Daoy (cell line): ENCODE measurements at places on chromosomes 6 and 20. TPM values are rescaled to one million over a fixed set of nuclear protein-coding genes. Genes with fewer than 3 reads are reported as not detected.

DNA sequence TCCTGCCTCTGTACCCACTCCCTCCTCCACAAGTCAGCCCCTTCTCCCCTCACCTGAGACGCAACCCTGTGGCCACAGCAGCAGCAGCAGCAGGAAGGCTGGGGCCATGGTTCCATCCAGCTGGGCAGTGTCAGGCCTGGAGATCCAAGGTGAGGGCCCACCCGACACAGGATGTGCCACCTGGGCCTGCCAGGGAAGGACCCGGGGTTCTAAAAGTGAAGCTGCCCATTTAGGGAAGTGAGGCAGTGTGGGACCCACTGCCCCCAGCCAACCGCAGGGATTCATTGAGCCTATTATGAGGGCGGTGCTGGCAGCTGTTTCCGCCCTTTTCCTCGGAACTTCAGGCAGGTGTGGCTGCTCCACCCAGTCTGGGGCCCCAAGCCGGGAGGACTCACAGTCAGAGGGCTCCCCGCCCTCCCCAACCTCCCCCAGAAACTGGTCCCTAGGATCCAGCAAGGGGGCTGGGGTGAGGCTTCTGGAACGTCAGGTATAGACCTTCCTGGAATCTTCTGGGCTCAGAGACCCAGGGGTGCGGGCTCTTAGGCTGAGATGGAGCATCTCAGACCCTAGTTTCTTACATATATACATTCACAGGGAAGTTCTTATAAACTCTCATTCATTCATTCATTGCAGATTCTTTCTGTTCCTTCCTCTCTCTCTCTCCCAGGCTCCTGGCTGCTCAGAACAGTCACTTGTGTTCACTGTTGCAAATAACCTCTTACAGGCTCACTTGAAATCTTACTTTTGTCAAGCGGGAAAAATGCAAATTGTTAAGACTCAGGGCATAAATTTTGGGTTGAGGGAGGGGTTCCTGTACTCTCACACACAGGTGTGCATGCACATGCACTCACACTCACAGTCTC is at the start of gene TREML2:
Gene TREML2 (minus strand): TSS at position 249 of the 863 bp plus-strand sequence. CDS start 141 bp downstream, at position 108.
- no peak for DNase-seq

Gene PGC
- total RNA-seq = not detected in 2 replicates

- peak; percentile 53 for DNase-seq
Measured at GRCh38 chr6:7615611-7616383, 25.8 kb downstream of the SNRNP48 start.

- DNase-seq = no peak
Measured at GRCh38 chr6:107511511-107511993, 21.6 kb downstream of the SOBP start.

GRCh38 chr6:7424967-7425807 is 35.6 kb downstream of the RIOK1 start:
- peak; percentile 40 for DNase-seq

Gene DDX43
- not detected in 2 replicates for total RNA-seq

Gene RBM39
- total RNA-seq = 232 and 263 TPM in 2 replicates

DNA sequence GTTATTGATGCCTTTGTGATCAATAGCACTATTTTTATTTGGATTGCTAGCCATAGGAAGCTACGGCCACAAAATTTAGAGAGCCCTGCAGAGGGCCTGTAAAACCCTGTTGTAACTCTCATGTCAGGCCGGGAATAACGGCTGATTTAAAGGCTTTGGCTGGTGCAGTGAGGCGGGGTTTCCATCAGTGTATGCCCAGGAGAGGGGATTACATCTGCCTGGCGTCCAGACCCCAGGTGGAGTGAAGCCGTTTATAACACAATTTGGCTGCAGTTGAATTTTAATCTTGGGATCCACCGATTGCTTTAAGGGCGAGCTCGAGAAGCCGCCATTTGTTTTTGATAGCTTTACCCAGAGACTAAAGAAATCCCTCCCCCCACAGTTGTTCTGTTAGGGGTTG is 29.1 kb upstream of the APCDD1L start:
- no peak for DNase-seq

DNA sequence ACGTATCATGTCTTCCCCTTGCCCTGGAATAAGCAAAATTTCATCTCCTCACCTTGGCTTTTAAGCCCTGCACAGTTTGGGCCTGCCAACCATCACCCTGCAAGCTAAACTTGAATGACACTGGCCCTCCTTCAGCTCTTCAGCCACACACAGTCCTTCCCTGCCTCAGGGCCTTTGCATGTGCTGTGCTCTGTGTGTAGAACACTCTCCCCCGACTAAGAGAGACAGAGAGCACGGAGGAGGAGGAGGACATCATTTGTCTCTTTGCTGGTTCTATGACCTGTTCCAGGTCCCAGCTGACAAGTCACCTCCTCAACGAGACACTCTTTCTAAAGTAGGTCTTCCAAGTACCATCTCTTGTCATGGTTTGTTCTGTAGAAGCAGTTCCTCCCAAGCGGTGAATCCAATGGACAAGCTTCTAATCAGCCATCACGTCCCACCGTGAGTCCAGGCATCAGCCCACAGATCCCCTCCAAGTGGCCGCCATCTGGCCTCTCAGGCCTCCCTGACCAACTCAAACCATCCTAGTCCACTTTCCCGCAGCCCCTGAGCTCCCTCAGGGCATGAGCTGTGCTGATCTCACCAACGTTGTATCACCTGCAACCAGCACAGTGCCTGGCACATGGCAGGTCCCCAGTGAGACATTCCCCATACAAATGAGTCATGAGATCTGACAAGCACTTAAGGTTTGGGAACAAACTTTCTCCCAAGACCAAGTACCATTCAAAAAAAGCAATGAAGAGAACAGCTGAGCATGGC is 30.5 kb downstream of the NFATC2 start:
- no peak for DNase-seq

Gene ZFP57
- total RNA-seq = 0.57 TPM in 1 of 2 replicates, not detected in the other

DNA sequence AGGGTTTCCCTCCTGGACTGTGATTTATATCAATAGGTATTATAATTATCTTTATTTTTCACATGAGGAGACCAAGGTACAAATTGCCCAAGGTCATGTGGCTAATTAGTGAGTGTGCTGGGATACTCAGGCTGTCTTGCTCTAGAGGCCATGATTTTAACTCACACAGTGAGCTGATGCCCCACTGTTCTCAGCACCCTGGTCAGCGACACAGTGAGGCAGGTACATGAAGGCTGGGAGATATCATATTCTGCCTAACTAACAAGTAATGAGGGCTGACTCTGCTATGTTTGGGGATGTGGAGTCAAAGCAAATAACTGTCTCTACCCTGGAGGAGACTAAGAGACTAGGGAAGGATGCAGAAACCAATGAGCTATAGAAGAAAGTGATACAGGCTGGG is 501.1 kb downstream of the PTPRT start:
- DNase-seq = no peak

Gene BNIP5
- total RNA-seq = not detected in 2 replicates

Gene SLC17A4
- not detected in 2 replicates for total RNA-seq

DNA sequence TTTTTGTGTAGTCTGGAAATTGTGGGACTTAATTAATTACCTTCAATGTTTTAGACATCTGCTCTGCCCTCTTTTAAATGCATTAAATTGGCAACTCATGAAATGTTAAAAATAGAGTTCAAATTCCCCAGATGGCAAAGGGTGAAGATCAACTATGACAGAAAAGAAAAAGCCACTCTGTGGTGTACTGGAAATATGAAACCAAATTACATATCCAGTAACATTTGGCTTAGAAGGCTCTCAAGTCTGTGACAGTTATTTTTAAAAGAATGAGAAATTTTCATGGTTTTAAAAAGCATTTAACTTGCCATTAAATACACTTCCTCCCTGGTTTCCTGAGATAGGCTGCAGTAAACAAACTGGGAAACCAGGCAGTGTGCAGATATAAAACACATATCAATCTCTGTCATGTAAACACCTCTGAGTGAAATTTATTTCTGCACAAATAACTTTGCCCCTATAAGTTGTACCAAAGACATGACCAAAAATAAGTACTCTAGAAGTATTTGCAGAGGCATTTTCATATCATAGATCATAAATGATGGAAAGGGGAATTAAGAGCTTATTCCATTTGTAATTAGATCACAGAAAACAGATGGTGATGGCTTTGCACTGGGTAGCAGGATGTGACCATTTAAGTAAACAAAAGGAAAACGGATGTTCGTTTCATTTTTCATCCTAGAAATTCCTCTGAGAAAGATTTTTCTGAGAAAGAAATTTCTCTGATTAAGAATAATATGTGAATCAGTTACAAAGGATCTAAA is 360.1 kb downstream of the SAMD5 start:
- DNase-seq = no peak

Gene CD40
- total RNA-seq = 0.06 TPM in 1 of 2 replicates, not detected in the other

Gene SIRPD
- total RNA-seq = not detected in 2 replicates

Gene C6orf120
- total RNA-seq = 48.4 and 60.8 TPM in 2 replicates

DNA sequence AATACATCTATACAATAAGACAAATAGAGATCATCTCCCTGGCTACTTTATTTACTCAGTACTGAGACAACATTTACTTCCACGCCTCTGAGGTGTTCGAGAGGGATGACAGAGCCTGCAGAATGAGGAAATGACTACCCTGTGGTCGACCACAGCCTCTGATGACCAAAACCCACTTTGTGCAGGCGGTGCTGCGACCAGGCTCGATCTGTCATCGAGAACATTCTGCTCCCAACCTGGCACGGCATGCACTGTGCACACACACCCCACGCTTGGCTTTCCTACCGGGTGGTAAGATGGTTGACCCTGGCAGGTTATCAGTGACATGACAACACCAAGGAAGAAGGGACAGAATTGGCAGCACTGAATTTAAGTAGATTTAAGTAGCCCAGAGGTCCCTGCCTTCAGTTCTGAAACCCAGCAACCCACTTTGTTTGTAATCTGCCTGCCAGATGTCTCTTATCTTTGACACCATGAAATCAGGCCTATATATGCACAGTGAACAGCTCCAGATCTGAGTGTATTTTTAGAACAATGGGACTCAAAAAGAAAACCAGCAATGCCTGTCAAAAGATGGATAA is 42.6 kb downstream of the TTI1 start:
- peak; percentile 95 for DNase-seq

Gene ABHD16B
- total RNA-seq = not detected in 2 replicates

Gene DZANK1
- 0.89 and 1.4 TPM in 2 replicates for total RNA-seq

GRCh38 chr6:56849896-56850295 is 105.0 kb upstream of the BEND6 start:
- DNase-seq = peak; percentile 57

DNA sequence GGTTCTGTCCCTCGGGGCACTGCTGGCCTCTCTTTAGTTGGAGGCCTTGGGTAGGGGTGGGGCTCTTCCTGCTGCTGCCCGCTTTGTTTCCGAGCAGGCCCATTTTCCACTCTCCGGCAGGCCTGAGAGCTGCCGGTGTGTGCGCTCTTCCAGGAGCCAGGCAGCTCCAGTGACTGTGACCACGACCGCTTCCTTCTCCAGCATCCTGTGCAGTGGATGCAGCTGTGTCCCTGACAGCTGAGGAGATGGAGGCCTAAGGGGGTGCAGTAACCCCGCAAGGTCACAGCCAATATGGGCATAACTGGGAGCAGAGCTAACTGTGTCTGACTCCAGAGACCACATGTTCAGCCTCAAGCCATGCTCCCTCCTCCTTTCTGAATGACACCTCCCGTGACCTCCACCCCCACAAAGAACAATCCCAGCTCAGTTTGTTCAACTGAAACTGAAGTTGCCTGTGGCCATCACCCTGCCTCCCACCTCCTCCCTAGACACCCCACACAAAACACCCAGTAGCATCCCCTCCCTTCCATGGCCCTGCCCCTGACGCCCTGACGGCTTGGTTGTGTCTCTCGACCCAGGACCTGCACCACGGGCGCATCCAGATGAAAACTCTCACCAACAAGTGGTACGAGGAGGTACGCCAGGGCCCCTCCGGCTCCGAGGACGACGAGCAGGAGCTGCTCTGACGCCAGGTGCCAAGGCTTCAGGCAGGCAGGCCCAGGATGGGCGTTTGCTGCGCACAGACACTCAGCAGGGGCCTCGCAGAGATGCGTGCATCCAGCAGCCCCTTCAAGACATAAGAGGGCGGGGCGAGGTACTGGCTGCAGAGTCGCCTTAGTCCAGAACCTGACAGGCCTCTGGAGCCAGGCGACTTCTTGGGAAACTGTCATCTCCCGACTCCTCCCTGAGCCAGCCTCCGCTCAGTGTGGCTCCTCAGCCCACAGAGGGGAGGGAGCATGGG is 27.8 kb downstream of the SPATA2 start:
- DNase-seq = no peak

- no peak for DNase-seq
Measured at GRCh38 chr6:16979677-16980370, 122.0 kb upstream of the STMND1 start.

Gene PPP1R14C
- 12.3 and 17.5 TPM in 2 replicates for total RNA-seq

- DNase-seq = no peak
Measured at GRCh38 chr6:124356276-124356810, 552.7 kb downstream of the NKAIN2 start.

- DNase-seq = no peak
Measured at GRCh38 chr20:884983-885952, 30.9 kb downstream of the ANGPT4 start.

Gene C2
- 0.24 and 1.5 TPM in 2 replicates for total RNA-seq

GRCh38 chr20:63963784-63964301 is 5.9 kb downstream of the ZNF512B start:
- no peak for DNase-seq

Gene EFHC1
- 16.2 and 20.4 TPM in 2 replicates for total RNA-seq

GRCh38 chr20:15200147-15200565 is 862.7 kb upstream of the FLRT3 start:
- DNase-seq = no peak

DNA sequence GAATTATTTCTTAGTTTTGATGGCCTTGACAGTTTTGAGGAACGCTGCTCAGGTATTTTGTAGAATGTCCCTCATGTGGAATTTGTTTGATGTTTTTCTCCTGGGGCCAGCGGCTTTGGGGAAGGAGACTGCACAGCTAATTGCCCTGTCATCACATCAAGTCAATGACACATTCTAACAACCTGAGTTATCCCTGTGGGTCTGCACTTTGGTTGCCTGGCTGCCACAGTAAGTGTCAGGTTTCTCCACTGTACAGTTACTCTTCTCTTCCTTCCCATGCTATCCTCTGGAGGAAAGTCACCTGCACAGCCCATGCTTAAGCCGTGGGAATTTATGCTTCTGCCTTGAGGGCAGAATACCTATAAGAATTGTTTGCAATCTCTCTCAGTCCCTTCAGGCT is 1.4 kb upstream of the TREML4 start:
- no peak for DNase-seq

Gene SCUBE3
- total RNA-seq = 1.1 and 2.0 TPM in 2 replicates

DNA sequence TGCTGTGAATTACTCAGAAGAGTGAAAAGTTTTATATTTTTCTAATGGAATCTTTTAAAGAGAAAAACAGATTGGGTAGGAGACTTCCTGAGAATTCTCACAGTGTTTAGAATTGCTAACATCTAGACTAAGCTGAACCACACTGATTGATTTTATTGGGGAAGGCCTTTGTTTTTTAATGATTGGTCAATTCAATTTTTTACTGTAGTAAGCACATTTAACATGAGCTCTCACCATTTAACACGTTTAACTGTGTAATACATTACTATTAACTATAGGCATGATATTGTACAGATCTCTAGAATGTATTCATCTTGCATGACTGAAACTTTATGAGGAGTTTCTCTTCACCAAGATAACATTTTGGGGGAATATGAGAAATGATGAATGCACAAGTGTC is 987.3 kb downstream of the PHF3 start:
- no peak for DNase-seq

Gene GPX5
- total RNA-seq = not detected in 2 replicates

Gene ULBP3
- total RNA-seq = 27.3 and 36.4 TPM in 2 replicates

Gene MUC21
- not detected in 2 replicates for total RNA-seq
